ENCODE measurements at places on chromosomes 7 and 10. TPM values are rescaled to one million over a fixed set of nuclear protein-coding genes. Genes with fewer than 3 reads are reported as not detected.

- no peaks in the 10 kb centered on the region for H3K27me3 ChIP-seq
- H3K27ac ChIP-seq: no peak overlapping the region
- H3K4me1 ChIP-seq: no peaks in the 10 kb centered on the region
- H3K36me3 ChIP-seq: no peaks in the 10 kb centered on the region
These were observed 26.6 kb downstream of the ANLN start for GRCh38 chr7:36416251-36416650.

- H3K4me1 ChIP-seq: no peaks in the 10 kb centered on the region
- no peak overlapping the region for H3K27ac ChIP-seq
- H3K4me3 ChIP-seq: no peak overlapping the region
- no peaks in the 10 kb centered on the region for H3K27me3 ChIP-seq
- peaks cover 79% of the 10 kb centered on the region for H3K36me3 ChIP-seq
- no peak for DNase-seq
These were observed 77.3 kb upstream of the GRID1 start for GRCh38 chr10:86443936-86444335.

DNA sequence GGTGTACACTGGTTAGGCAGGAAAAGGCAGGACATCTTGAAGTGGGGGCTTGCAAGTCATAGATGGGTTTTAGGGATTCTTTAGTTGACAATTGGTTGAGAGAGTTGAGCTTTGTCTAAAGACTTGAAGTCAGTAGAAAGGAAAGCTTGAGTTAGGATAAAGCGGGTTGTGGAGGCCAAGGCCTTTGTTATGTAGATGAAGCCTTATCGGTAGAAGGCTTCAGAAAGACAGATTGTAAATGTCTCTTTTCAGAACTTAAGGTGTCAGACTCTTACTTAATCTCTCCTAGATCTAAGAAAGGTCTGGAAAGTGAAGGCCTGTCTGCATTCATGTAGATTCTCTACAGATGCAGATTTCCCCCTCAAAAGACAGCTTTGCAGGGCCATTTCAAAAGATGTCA, 177.4 kb downstream of the HECW1 start:
- no peak for DNase-seq
- H3K4me1 ChIP-seq: no peaks in the 10 kb centered on the region
- no peaks in the 10 kb centered on the region for H3K27me3 ChIP-seq
- no peak overlapping the region for H3K4me3 ChIP-seq
- no peak overlapping the region for H3K27ac ChIP-seq
- H3K36me3 ChIP-seq: no peaks in the 10 kb centered on the region

DNA sequence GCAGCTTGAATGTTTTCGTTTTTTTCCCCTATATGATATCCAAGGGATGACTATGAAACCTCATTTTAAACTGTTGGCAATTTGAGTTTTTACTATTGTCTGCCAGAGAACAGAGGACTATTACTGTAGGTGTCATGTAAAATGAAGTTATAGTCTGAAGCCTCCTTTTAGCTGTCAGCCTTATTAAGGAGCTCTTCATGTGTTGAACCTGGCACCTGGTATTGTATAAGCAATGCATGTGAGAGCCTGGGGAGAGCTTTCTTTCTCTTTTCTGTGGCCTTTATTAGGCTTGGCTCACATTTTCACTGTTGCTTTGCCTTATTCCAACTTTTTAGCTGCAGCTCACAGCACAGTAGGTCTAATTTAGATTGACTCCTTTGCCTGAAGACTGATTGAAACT, 119.1 kb upstream of the FOXP2 start:
- H3K27ac ChIP-seq: no peak overlapping the region
- no peaks in the 10 kb centered on the region for H3K36me3 ChIP-seq
- no peaks in the 10 kb centered on the region for H3K27me3 ChIP-seq
- no peaks in the 10 kb centered on the region for H3K4me1 ChIP-seq

GRCh38 chr7:27784399-27785053, 44.6 kb downstream of the TAX1BP1 start:
- no peak overlapping the region for H3K27ac ChIP-seq
- DNase-seq: no peak
- H3K4me3 ChIP-seq: no peak overlapping the region

DNA sequence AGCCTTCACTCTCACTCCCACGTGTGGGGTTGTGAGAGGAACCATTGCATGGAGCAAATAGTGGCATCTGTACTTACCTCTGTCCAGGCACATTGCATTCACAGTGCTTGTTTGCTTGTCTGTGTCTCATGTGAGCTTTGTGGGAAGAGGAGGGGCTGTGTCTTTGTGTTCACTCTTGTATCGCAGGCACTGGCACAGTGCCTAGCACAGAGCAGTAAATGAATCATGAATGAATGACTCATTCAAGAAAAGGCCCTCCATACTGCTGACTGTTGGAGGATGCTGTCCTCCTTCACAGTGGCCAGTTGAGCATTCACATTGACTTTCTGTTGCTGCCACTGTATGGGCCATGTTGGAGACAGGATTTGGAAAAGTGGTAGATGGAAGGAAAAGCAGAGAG, 125.3 kb downstream of the SORCS3 start:
- no peak for DNase-seq
- no peaks in the 10 kb centered on the region for H3K27me3 ChIP-seq
- H3K4me1 ChIP-seq: no peaks in the 10 kb centered on the region
- H3K27ac ChIP-seq: no peak overlapping the region
- H3K4me3 ChIP-seq: no peak overlapping the region

DNA sequence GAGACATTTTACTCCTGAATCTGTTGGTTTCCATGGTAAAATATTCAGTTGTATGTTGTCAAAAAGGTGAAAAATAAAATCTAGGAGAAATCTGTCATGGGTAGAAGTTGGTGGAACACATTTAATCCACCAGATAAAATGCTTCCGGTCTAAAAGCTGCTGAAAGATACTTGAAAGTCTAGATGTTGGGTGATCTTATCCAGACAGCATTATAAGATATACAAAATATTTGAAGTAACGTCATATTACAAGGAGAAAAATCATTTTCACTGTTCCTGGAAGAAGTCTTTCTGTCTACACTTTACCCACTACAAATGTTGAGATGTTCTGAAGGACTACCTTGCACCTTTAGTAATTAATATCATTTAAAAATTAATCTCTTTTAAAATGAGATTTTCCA, 40.9 kb downstream of the CALD1 start:
- no peak overlapping the region for H3K4me3 ChIP-seq
- DNase-seq: no peak
- no peaks in the 10 kb centered on the region for H3K36me3 ChIP-seq
- no peaks in the 10 kb centered on the region for H3K27me3 ChIP-seq
- no peak overlapping the region for H3K27ac ChIP-seq

DNA sequence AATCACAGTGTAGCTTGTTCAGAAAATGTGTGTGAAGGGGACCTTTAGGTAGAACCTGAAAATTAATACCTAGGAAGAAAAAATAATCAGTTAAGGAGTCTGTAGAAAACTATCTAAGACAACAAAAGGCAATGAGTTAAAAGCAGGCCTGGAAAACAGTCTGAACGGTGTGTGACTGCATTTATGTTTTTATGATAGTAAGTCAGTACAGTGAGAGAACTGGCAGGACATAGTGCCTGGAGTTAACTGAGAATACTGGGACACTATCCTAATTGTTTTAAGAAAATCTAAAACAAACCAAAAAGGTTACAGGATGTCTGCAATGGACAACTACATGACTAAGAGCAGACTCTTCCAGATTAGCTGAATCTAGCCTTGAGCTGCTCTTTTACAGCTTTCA, 17.9 kb downstream of the CRPPA start:
- H3K4me1 ChIP-seq: no peaks in the 10 kb centered on the region
- no peak overlapping the region for H3K4me3 ChIP-seq
- no peak for DNase-seq

GRCh38 chr10:21831986-21832820, 171.3 kb downstream of the DNAJC1 start:
- no peak overlapping the region for H3K4me3 ChIP-seq
- H3K4me1 ChIP-seq: no peaks in the 10 kb centered on the region
- H3K36me3 ChIP-seq: no peaks in the 10 kb centered on the region
- no peak for DNase-seq
- no peaks in the 10 kb centered on the region for H3K27me3 ChIP-seq
- H3K27ac ChIP-seq: no peak overlapping the region

DNA sequence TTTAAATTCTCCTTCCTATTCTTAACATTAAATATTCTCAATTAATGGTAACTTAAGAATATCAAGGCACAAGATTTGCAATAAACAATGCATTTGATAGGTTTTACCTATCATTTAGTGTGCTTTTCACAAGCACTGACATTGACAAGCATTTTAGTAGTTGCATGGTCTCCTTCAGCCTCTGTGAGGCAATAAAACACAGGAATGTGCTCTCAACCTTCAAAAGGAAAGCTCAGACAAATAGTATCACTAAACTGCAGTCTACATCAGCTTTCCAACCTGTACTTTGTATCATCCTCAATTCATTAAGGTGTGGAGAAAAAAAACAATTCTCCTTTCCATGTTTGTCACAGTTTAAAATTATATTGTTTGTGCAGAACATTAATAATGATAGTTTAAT, 51.1 kb upstream of the TSPAN13 start:
- H3K4me1 ChIP-seq: no peaks in the 10 kb centered on the region
- no peak overlapping the region for H3K27ac ChIP-seq
- DNase-seq: no peak
- H3K27me3 ChIP-seq: no peaks in the 10 kb centered on the region

GRCh38 chr7:94738071-94738470, 82.1 kb upstream of the SGCE start:
- DNase-seq: no peak
- no peaks in the 10 kb centered on the region for H3K4me1 ChIP-seq
- no peak overlapping the region for H3K4me3 ChIP-seq
- no peaks in the 10 kb centered on the region for H3K27me3 ChIP-seq
- no peak overlapping the region for H3K27ac ChIP-seq

DNA sequence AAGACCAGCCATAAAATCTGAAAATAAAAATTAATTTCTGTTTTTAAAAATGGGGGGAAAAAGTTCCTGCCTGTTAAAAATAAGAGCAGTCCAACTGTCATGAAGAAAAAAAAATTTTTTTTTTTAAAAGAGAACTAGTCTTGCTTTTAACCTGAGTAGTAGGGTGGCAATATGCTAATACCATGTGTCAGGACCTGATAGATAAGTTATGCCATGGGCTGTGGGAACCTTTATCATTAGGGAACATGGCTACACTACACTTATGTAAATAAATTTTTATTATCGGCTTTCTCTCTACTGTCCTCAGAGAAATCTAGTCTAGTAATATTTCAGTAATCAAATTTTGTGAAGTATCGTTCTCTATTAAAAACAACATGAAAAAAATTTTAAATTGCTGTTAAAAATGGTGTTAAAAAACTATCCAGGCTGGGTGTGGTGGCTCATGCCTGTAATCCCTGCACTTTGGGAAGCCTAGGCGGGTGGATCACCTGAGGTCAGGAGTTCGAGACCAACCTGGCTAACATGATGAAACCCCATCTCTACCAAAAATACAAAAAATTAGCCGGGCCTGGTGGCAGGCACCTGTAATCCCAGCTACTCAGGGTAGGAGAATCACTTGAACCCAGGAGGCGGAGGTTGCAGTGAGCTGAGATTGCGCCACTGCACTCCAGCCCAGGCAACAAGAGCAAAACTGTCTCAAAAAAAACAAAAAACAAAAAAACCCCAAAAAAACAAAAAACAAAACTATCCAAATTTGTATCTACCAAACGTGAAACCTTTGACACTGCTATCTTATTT, 20.7 kb downstream of the NT5C3A start:
- DNase-seq: no peak
- no peaks in the 10 kb centered on the region for H3K36me3 ChIP-seq
- H3K27ac ChIP-seq: peak overlapping the region; percentile 75
- no peaks in the 10 kb centered on the region for H3K27me3 ChIP-seq
- H3K4me3 ChIP-seq: no peak overlapping the region

- H3K4me3 ChIP-seq: no peak overlapping the region
- DNase-seq: no peak
- H3K27me3 ChIP-seq: no peaks in the 10 kb centered on the region
- H3K27ac ChIP-seq: no peak overlapping the region
- no peaks in the 10 kb centered on the region for H3K36me3 ChIP-seq
- no peaks in the 10 kb centered on the region for H3K4me1 ChIP-seq
These were observed 879.5 kb downstream of the SORCS1 start for GRCh38 chr10:106284802-106285587.

DNA sequence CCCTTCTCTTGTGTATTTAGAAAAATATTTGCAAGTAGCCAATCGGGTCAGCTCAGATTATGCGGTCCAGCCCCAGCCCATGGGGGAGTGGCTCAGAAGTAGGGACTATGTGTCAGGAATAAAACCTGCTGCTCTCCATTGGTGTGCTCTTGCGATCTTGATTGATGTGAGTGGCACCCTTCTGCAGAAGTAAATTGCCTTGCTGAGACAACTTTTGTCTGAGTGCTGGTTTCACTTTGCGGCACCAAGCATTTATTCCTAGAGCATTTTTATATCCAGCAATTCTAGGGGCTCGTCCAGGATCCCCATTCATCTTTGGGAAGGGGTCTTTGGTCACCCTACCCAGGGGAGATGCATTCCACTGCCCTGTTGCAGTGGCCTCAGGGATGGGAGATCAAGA, 26.1 kb upstream of the FAM221A start:
- H3K4me1 ChIP-seq: no peaks in the 10 kb centered on the region
- no peak for DNase-seq
- no peak overlapping the region for H3K27ac ChIP-seq
- H3K36me3 ChIP-seq: no peaks in the 10 kb centered on the region
- no peaks in the 10 kb centered on the region for H3K27me3 ChIP-seq

- H3K4me3 ChIP-seq: no peak overlapping the region
- DNase-seq: peak; percentile 32
- no peaks in the 10 kb centered on the region for H3K27me3 ChIP-seq
- H3K27ac ChIP-seq: no peak overlapping the region
- no peaks in the 10 kb centered on the region for H3K36me3 ChIP-seq
- H3K4me1 ChIP-seq: no peaks in the 10 kb centered on the region
These were observed 23.0 kb downstream of the ASB15 start for GRCh38 chr7:123624527-123625183.

GRCh38 chr7:45974540-45975360, 53.7 kb upstream of the IGFBP3 start:
- no peaks in the 10 kb centered on the region for H3K36me3 ChIP-seq
- no peak overlapping the region for H3K4me3 ChIP-seq
- DNase-seq: no peak
- no peaks in the 10 kb centered on the region for H3K4me1 ChIP-seq
- H3K27me3 ChIP-seq: no peaks in the 10 kb centered on the region
- no peak overlapping the region for H3K27ac ChIP-seq

GRCh38 chr7:87624628-87625027, 3.6 kb upstream of the RUNDC3B start:
- peaks cover 10% of the 10 kb centered on the region for H3K27me3 ChIP-seq
- no peaks in the 10 kb centered on the region for H3K36me3 ChIP-seq
- peaks cover 18% of the 10 kb centered on the region for H3K4me1 ChIP-seq

Gene GSAP
- 19.5 TPM for total RNA-seq

Gene SLC26A5
- not detected for total RNA-seq

Gene TMEM176A
- not detected for total RNA-seq

Gene NRCAM
- total RNA-seq: 7.0 TPM

Gene TSPAN12
- total RNA-seq: not detected

Gene ADD3
- total RNA-seq: 273 TPM

Gene RGR
- not detected for total RNA-seq

Gene TMEM26
- total RNA-seq: not detected
